ENCODE measurements at places on chromosomes 7 and 10. TPM values are rescaled to one million over a fixed set of nuclear protein-coding genes. Genes with fewer than 3 reads are reported as not detected.

Gene RET
- 1.6 TPM for total RNA-seq

Gene ETV1
- 45.4 TPM for total RNA-seq

Gene NT5C2
- 62.8 TPM for total RNA-seq

Gene TMEM196
- total RNA-seq = not detected

Gene CUX1
- 51.3 TPM for total RNA-seq

Gene SPDYE16
- 0.33 TPM for total RNA-seq

Gene CRYGN
- 0.58 TPM for total RNA-seq

Gene H2BK1
- not detected for total RNA-seq

Gene C10orf105
- not detected for total RNA-seq

Gene MDH2
- total RNA-seq = 63.2 TPM

Gene ARHGEF35
- 2.8 TPM for total RNA-seq

Gene CDK13
- total RNA-seq = 65.9 TPM

Gene ADAM12
- 28.8 TPM for total RNA-seq

Gene MSS51
- 1.8 TPM for total RNA-seq

Gene ELN
- 7.8 TPM for total RNA-seq

Gene FBXO24
- 0.33 TPM for total RNA-seq

Gene NACAD
- total RNA-seq = 5.0 TPM

Gene DGKB
- 0.15 TPM for total RNA-seq

Gene HABP2
- not detected for total RNA-seq

Gene RAMP3
- total RNA-seq = 0.58 TPM

Gene LIPJ
- total RNA-seq = not detected

Gene HMX3
- total RNA-seq = not detected

Gene HTR7
- total RNA-seq = 0.83 TPM

Gene NKX1-2
- total RNA-seq = under 0.01 TPM

Gene SLC29A4
- 1.7 TPM for total RNA-seq

Gene BAG3
- 17.0 TPM for total RNA-seq

Gene SMO
- total RNA-seq = 3.2 TPM

Gene CDC14C
- 0.17 TPM for total RNA-seq

Gene KLF14
- total RNA-seq = under 0.01 TPM

Gene PRRT4
- not detected for total RNA-seq

Gene MLXIPL
- total RNA-seq = not detected

Gene SLC26A4
- 0.33 TPM for total RNA-seq

Gene PTN
- 35.4 TPM for total RNA-seq

Gene CREB5
- total RNA-seq = 48.1 TPM

Gene EVX1
- total RNA-seq = not detected

Gene PNLIP
- not detected for total RNA-seq

Gene HYCC1
- total RNA-seq = 163 TPM

Gene NPSR1
- total RNA-seq = not detected

Gene SFXN2
- total RNA-seq = 2.6 TPM

Gene ZNF479
- not detected for total RNA-seq

Gene CLCN1
- not detected for total RNA-seq

Gene BMPR1A
- total RNA-seq = 68.1 TPM

Gene PPP1R3A
- not detected for total RNA-seq

Gene CYP26C1
- not detected for total RNA-seq

Gene SPDYE11
- under 0.01 TPM for total RNA-seq

Gene DNAH11
- under 0.01 TPM for total RNA-seq

Data from smooth muscle cell of trachea (primary cell).